Forelimb muscle (tissue), 1 donor: ENCODE measurements at places on chromosomes 3 and 15.

- no peak for DNase-seq
These were observed 24.4 kb downstream of the FAH start for GRCh38 chr15:80177156-80177555.

DNA sequence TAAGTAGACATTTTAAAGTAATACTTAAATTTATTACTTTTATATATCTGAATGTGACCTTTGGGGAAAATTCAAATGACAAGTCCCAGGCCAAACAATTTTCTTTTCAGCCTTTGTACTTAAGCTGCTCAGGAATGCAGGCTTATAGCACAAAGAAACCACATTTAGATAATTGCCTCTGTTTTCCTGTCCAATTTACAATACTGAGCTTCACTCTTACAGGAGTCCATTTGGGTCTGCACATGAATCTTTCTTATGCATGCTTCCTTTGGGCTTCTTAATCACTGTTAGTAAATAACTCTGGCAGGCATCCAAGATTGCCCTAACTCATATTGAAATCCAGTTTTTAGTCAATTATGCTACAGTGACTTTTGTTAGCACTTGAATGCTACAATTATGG, 459.4 kb upstream of the TGFBR2 start:
- no peak for DNase-seq

DNA sequence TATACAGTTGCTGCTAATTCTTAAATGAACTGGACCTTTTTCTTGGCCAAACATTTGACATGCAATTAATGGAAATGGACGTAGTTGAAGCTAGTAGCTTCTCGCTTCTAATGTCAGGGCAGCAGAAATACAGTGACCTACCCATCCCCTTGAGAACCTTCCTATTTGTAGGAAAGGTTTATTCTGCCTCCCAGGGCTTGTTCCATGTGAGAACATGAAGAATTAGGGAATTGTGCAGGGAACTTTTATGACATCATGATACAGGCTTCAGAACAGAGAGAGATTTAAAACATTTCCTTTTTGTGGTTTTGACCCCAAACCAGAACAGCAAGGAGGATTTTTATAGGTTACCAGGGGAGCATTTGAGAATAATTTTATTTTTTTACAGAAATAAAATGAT, 406.6 kb upstream of the PPP2R3A start:
- DNase-seq = no peak

- DNase-seq = no peak
These were observed 109.4 kb upstream of the C15orf61 start for GRCh38 chr15:67411486-67411885.

GRCh38 chr15:41603411-41603935, 44.5 kb downstream of the TYRO3 start:
- no peak for DNase-seq

DNA sequence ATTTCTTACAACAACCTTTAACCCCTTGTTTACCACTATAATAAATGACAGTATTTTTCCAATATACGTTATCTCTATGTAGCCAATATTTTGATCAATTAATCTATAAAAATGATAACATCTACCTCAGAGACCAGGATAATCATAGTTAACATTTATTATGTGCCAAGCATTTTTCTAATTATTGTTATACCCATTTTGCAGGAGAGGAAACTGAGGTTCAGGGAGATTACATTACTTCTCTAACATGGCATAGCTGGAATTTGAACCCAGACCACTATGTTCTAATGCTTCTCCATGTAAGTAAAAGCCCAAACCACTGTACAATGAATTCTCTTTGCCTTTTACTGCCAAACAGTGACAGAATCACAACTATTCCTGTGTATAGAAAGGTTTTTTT, 113.4 kb upstream of the PFN2 start:
- no peak for DNase-seq

DNA sequence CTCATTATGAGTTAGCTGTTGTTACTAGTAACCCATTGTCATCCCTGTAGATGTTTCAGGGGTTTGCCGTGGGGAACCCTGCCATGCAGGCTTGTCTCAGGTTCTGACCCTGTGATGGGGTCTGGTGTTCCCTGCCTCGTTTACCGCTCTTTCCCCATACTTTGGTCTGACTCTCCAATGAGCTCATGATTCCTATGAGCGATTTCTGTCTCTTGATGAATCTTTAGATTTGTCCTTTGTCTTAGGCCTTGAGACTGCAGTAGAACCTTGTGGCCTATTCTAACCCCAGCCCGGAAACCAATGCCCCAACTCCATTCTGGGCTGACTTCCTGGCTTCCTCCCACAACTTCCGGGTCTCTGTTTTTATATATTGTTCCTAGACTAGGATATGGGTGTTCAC, 11.3 kb upstream of the IQGAP1 start:
- no peak for DNase-seq

- DNase-seq = no peak
These were observed 21.3 kb downstream of the KIF9 start for GRCh38 chr3:47261301-47261700.
